ENCODE measurements at places on chromosomes 7 and 10. TPM values are rescaled to one million over a fixed set of nuclear protein-coding genes. Genes with fewer than 3 reads are reported as not detected.

The GPR146 gene
- total RNA-seq, result 23.3 TPM

DNA sequence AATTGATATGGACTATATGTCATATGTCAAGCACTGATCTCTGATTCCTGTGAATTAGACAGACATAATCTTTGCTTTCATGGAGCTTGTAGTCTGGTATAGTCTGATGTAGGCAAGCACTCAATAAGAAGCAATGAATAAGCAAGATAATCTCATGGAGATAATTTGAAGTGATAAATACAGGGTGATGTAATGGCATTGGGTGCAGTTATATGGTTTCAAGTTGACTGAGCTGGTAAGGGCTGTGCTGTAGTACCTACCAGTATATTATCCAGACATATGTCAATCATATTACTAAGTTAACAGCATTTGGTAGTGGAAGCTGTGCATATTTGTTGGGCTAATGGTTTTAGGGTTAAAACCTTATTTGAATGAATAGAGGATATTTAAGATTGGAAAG lies 117.5 kb upstream of the PRPS1L1 start:
- no peaks in the 10 kb centered on the region for H3K4me1 ChIP-seq
- H3K36me3 ChIP-seq, result no peaks in the 10 kb centered on the region
- DNase-seq, result no peak
- H3K27me3 ChIP-seq, result no peaks in the 10 kb centered on the region

- H3K27ac ChIP-seq, result no peak overlapping the region
- no peak overlapping the region for H3K4me3 ChIP-seq
- H3K36me3 ChIP-seq, result no peaks in the 10 kb centered on the region
- H3K27me3 ChIP-seq, result no peaks in the 10 kb centered on the region
- no peak for DNase-seq
These were observed 101.2 kb downstream of the MPP7 start for GRCh38 chr10:28201410-28202400.

GRCh38 chr10:49314806-49315205 lies 15.8 kb downstream of the C10orf71 start:
- no peak for DNase-seq
- no peaks in the 10 kb centered on the region for H3K36me3 ChIP-seq
- peaks cover 33% of the 10 kb centered on the region for H3K4me1 ChIP-seq
- H3K27me3 ChIP-seq, result no peaks in the 10 kb centered on the region
- no peak overlapping the region for H3K4me3 ChIP-seq
- peak overlapping the region; percentile 96 for H3K27ac ChIP-seq

DNA sequence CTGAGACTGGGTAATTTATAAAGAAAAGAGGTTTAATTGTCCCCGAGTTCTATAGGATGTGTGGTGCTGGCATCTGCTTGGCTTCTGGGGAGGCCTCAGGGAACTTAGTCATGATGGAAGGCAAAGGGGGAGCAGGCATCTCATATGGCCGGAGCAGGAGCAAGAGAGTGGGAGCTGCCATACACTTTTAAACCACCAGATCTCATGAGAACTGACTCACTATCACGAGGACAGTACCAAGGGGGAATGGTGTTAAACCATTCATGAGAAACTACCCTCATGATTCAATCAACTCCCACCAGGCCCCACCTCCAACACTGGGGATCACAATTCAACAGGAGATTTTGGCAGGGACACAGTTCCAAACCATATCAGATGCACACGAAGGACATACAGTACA lies 199.9 kb upstream of the DPP6 start:
- DNase-seq, result no peak
- no peaks in the 10 kb centered on the region for H3K4me1 ChIP-seq
- no peak overlapping the region for H3K27ac ChIP-seq
- no peak overlapping the region for H3K4me3 ChIP-seq
- H3K36me3 ChIP-seq, result no peaks in the 10 kb centered on the region

DNA sequence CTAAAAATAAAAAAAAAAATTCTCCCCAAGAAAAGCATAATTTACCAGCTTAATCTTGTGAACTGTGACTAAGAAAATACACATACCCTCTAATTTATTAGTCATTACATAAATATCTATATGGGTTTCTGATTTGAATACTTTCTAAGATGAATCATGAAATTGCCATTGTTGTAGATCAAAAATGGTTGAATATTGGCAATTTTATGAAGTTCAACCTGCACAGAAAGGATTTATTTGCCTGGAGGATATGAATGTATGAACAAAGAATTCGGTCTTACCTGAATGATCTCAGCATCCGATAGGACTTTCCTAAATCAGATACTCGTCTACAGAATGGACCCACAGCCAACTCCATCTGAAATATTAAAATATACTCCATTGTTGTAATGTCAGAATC lies 61.5 kb downstream of the HBP1 start:
- no peak overlapping the region for H3K27ac ChIP-seq
- H3K4me3 ChIP-seq, result no peak overlapping the region
- no peaks in the 10 kb centered on the region for H3K36me3 ChIP-seq
- H3K27me3 ChIP-seq, result no peaks in the 10 kb centered on the region
